ENCODE measurements at places on chromosomes 13 and 19.

DNA sequence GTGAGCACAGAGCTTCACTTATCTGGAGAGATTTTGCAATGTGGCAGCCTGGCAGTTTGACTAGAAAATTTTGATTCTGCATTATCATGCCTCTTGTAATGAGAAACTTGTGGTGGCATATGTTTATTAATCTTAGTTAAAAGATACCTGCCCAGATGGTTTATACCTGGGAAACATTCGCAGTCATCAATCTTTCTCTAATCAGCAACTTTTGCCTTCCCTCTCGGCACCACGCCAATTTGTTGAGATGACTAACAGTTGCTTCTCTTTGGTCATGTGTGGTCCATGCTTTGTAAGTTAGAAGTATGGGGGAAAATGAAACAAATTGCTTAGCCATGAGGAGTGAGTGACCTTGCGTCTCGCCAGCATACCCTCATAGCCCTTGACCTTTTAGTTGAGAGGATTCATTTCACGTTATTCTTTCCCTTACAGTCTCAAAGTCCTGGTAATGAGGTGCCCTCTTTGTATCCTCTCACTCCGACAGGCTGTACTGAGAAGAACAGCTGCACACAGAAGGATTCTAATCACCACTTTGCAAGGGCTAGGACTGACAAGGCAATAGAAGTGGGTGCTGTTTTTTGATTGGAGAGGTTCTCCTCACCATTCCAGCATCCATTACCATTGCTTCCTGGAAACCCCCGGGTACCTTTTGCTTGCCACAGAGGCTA is 201.4 kb downstream of the OXGR1 start:
- no peak for DNase-seq

DNA sequence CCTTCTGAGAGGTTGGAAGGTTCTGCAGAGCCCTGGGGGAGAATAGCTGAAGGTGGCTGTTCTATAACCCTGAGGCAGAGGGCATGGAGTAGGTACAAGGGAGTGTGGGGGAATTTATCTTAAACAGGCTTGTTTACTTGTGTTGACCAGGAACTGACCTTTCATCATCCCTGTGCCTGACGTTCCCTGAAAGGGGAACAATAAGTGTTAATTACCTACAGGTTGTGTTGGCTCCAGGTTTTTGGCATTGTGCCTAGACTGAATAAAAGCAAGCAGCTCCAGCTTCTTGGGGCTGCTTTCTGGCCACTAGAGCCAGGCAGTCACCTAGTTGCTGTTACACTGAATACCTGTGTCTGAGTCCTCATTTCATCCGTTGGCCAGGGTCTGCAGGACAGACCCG is 60.0 kb downstream of the ZNF627 start:
- DNase-seq, result no peak

- DNase-seq, result no peak
Measured at GRCh38 chr13:75452564-75452963, 29.4 kb downstream of the TBC1D4 start.

DNA sequence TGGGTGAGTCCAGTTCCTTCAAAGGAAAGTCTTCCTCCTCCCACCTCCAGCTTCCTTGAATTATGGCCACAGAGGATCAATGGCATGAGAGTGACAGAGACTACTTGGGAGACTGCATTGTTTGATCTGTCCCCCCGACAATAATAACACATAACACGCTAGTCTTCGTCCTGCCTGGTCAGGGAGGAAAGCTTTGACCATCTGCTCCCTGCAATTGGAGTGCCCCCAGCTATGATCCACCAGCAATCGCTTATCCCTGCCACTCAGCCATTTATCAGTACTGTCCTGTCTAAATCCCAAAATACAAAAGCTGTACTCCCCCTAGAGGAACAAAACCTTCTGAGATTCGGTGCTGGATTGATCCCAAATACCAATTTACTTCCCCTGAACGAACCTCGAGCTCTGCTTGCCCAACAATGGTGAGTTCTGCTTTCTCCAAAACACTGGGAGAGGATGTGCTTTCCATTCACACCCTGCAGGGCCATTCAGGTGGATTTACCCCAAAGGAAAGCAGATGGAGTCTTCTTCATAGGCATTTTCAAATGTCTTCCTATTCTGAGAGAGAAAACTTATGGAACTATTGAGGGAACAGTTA is 466.7 kb downstream of the TSHZ3 start:
- no peak for DNase-seq

DNA sequence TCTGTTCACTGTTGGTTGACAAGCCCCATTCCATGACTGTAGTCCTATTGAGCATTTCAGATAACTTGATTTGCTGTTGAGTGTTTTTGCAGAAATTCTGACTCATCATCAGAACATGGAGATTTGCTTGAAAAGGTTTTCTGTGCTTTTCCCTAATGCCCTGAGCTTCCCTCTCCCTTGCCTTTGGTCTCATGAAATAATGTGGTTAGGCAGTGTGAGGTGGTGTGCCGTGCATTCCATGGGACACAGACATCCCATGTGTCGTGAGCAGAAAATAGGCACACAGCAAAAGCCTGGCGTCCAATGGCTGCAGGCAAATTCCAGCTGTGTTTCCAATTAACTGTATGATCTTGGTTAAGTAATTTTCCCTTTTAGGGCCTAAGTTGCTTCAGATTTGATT is 197.4 kb downstream of the DLEU7 start:
- no peak for DNase-seq

DNA sequence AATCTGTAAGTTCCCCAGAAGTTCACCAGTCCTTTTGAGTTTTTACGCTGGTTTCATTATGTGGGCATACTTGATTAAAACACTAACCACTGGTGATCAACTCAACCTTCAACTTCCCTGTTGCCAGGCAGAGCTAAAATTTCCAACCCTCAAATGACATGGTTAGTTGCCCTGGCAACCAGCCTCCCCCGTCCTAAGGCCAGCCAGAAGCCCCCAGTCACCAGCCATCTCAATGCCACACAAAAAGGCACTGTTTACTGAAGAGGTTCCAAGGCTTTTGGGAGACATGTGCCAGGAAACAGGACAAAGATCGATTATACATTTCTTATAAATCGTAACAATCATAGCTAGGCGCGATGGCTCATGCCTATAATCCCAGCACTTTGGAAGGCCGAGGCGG is 1.6 kb downstream of the ZNF649 start:
- DNase-seq, result no peak

DNA sequence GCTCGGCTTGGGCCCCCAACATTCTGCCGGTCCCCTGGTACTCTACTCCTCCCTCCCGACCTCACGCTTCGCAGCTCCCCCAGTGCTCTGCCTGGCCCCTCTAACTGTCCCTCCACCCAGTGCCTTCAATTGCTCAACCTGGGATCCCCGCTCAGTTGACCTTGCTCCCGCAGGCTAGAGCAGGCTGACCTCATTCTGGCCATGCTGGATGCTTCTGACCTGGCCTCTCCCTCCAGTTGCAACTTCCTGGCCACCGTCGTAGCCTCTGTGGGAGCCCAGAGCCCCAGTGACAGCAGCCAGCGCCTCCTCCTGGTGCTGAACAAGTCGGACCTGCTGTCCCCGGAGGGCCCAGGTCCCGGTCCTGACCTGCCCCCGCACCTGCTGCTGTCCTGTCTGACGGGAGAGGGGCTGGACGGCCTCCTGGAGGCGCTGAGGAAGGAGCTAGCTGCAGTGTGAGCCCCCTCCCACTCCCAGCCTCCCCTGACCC is 3.6 kb downstream of the GTPBP3 start:
- DNase-seq, result no peak

DNA sequence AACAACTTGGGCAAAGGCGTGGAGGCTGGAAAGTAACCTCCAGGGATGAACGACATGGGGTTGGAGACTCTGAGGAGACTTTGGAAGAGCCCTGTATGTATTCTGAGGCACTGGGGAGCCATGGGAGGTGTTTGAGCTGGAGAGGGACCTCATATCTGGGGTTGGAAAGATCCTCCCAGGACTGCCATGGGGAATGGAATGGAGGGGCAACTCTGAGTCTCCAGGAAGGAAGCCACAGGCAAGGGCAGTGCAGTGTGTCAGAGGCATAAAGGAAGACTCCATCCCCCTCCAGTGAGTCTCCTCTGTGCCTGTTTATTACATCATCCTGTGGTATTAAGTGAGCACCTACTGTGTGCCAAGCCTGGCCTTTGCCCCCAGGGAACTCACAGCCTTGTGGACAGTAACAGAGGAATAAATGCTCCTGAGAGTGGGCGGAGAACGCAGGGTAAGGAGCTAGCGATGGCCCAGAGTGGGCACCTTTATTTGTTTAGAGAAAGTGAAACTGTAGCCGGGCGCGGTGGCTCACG is 7.7 kb downstream of the PEAK3 start:
- DNase-seq, result no peak

GRCh38 chr13:112242777-112243176 is 133.4 kb upstream of the SPACA7 start:
- DNase-seq, result no peak

GRCh38 chr19:46181388-46181779 is 33.3 kb downstream of the IGFL2 start:
- DNase-seq, result no peak

DNA sequence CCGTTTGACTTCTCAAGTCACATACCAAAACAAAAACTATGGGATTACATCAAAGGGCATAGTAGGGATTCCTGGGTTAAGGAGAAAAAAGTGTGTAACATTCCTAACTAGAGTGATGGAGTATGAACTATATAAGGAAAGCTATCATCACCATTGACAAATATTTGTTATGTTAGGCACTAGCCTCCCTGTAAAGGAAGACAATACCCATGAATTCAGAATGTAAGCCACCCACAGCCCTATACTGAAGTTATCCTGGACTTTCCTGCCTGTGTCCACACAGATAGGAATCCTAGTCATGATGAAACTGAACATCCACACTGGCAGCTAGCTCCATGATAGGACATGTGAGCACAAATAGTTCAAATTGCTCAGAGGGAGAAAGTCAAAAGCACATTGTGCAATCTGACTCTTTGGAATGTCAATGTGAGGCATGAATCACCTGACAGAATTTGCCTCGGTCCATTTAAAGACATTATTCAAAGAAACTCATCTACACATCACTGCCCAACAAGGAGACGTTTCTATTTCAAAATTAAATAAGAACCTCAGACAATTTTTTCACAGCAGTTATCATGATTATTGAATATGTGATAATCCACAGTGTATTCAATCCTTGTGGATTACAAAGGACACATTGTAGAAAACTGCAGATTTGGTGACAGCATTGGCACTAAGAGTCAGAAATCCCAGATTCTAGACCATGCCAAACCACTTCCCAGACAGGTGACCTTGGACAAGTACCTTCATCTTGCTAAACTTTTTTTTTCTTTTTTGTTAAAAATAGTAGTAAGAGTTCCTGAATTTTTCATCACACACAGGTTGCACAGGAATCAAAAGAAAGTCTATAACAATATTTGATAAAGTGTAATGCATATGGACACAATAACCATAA is 529.3 kb downstream of the IRS2 start:
- DNase-seq, result no peak

GRCh38 chr19:5567360-5567969 is at the start of gene TINCR:
Gene TINCR (minus strand): TSS chr19:5567953.
- DNase-seq, result no peak

- peak; percentile 20 for DNase-seq
Measured at GRCh38 chr19:46478356-46478986, 7.1 kb upstream of the PNMA8A start.
